ENCODE measurements at places on chromosomes 4 and X. TPM values are rescaled to one million over a fixed set of nuclear protein-coding genes. Genes with fewer than 3 reads are reported as not detected.

The ZBTB33 gene
- total RNA-seq, result 6.8 TPM

The MTMR8 gene
- not detected for total RNA-seq

The TIMM17B gene
- 35.8 TPM for total RNA-seq

The ATP2B3 gene
- not detected for total RNA-seq

The SRPX gene
- total RNA-seq, result 708 TPM

The MSMO1 gene
- total RNA-seq, result 164 TPM

The ABLIM2 gene
- total RNA-seq, result 0.43 TPM

The AVPR2 gene
- total RNA-seq, result 0.12 TPM

The NKX6-1 gene
- total RNA-seq, result not detected

The F8A2 gene
- total RNA-seq, result not detected

The NUP54 gene
- 29.2 TPM for total RNA-seq

The GPRASP2 gene
- total RNA-seq, result 6.3 TPM

The CWH43 gene
- total RNA-seq, result not detected

Measured in pericardium fibroblast (primary cell).